ENCODE measurements at places on chromosomes 12 and 14.

DNA sequence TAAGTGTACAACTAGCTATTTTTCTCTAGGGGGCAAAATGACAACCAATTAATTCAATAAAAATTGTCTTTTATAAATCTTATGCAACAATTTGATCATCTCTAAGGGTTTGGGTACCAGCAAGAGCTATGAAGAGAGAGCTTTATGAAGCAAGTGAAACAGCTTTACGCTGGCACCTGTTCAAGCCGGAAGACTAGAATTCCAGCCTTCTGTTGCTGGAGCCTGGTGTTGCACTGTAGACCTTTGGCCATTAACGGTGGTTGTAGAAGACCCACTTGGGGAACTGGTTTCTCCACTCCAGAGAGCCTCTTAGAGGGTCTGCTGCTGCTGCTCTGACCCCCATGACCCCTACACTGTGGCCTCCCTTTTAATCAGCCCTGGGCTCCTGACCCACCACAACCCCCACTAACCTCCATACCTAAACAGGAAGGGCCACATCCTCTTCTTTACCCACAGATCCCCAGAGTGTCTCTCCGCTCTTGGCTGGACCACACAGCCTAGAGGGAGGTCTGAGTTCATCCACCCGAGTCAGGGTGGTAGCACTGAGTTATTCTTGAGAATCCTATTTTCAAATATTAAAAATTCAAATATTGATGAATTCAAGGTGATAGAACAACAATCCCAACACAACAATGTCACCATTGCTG, 54.6 kb upstream of the STON2 start:
- DNase-seq: no peak

DNA sequence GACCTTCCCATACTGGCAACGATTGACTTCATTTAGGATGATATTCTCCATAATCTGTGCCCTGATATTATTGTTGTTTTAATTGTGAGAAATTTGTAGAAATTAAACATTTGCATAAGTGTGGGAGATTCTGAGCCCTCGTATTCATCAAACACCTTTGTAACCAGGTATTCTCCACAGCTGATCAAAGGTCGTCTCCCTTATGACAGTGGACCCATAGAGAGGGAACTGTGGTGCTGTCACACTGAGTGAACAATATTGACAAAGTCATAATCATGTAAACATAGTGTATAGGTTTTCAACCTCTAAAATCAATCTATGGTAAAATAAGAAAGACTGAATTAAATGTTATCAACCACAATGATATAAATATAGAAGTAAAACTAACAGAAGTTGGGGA, 14.9 kb upstream of the PLEKHG3 start:
- DNase-seq: no peak

DNA sequence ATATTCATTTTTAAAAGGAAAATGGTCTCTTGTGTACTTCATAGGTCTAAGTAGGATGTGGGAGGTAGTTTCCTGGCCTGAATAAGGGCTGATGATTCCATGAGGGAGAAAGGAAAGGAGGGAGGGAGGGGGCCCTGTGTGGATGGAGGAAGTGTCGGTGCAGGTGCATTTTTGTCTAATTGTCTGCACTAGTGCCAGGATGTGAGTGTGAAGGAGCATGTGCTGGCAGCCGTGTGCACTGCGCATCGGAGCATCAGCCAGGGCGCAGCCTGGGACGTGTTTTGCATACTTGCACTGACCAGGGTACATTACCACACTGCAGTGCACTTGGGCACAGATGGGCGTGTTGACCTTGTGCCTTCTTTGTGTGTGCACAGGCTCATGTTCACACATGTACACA, 29.2 kb downstream of the SMUG1 start:
- no peak for DNase-seq

GRCh38 chr12:108888031-108888430, 8.1 kb downstream of the DAO start:
- no peak for DNase-seq

DNA sequence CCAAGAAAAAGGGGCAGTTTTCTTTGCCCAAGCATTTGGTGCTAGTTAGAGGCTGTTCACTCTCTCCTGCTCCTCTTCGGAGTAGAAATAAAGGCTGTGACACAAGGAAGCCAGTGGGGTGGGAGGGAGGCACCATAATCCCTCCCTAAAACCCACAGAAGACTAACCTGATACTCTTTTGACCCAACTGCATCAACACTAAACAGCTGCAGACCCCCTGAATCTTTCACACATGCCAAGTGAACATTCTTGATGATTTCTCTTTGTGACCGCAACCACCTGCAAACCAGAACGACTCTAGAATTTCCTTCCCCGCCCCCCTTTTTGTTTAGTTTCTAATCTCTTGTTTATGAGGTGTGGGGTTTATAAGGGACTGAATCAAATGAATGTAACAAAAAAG, 175.8 kb upstream of the BCL2L14 start:
- DNase-seq: no peak

DNA sequence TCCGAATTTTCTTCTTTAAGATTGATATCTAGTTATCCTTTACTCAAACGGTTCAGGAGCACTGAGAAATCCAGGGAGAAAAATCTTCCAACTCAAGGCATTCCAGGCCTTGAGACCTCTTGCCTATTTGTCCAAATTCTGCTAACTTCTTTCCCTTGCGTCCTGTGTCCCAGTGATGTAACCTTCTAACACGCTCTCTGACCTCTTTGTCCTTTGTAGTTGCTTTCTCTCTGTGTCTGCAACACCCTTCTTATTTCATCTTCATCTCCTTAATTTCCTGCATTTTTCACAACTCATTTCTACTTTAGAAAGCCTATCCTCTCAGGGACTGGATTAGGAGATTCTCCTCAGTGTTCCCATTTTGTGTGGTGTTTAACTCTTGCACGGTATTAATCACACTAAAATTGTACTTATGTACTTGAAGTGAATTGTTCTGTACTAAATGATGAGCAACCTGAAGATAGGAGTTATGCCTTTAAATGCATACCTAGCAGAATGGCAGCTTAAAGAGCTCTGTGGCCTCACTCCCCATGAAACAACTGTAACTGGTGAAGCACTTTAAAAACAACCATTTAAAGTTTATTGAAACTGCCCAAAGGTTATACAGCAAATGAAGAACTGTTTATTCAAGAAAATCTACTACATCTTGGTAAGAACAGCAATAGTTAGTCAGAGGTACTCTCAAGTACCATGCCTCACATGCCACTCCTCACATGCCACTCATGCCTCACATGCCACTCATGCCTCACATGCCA, 7.4 kb upstream of the SNAPC1 start:
- no peak for DNase-seq

- DNase-seq: peak; percentile 62
Observed at GRCh38 chr14:56172571-56172971, 54.4 kb downstream of the PELI2 start.

DNA sequence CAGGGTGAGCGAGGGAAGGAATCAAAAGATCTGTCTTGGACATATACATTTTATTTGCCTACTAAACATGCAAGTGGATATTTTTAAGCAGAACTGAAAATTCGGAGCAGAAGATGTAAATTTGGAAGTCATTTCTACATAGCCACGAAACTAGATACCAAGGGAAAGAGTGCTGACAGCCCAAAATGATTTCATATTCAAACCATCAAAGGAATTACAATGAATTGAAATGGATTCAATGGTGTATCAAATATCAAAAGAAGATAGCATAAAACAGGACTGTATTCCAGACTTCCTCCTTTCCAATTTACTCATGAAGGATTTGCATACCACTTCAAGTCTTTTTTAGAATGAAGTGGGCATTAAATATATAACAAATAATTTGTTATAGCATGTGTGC, 313.5 kb upstream of the KITLG start:
- DNase-seq: no peak

DNA sequence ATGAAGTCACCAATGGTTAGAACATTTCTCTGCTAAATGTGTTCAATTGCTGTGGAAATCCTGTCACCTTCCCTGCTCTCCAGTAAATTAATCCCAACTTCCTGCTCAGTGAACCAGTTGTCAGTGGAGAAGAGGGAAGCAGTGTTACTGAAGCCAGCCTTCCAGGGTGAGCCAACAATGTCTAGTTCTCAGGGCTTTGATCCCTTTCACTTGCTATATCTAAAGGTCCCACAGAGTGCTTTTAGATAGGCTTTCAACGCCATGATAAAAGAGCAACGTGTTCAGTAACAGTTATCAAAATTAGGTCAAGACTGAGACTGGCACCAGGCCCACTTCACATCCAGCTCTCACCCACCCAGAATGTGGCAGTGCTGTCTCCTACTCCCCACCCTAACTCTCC, 139.7 kb downstream of the KCNH5 start:
- DNase-seq: no peak

Data from hematopoietic multipotent progenitor cell treated with erythropoietin and hydrocortisone succinate and interleukin-3 and kit ligand, for 4 days (in vitro differentiated cells).